ENCODE measurements at places on chromosomes 2 and 18. TPM values are rescaled to one million over a fixed set of nuclear protein-coding genes. Genes with fewer than 3 reads are reported as not detected.

DNA sequence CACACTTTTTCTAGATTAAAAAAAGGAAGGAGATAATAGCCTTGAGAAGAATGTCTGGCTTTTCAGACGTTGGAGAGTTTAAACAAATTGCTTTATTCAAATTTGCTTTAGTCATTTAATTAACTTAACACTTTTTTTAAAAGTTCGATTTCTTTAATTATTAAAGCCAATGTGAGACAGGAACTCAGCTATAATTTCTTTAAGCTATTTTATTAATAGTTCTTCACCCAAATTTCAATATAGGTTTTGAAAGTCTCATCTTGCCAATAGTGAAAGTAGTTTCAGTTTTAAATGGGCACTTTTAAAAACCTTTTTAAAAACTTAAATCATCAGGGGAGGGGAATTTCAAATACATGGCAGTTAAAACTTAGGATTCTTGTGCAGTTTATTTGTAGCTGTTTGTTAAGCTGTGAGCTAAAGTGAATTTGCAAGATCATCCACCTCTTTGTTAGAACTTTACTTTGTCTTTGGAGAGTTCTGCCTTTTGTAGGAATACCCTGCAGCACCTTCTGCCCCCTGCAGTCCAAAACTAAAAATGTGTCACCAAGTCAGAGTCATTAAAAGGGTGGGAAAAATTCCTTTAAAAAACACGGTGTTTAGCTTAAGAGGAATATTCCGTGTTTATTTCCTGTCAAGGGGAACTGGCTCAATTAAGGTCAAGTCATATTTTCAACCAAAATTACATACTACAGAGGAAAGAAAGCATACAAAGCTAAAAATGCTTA, 4.6 kb downstream of the TGIF1 start:
- no peak for DNase-seq

GRCh38 chr2:109386004-109386695, 227.6 kb downstream of the SEPTIN10 start:
- no peak for DNase-seq

DNA sequence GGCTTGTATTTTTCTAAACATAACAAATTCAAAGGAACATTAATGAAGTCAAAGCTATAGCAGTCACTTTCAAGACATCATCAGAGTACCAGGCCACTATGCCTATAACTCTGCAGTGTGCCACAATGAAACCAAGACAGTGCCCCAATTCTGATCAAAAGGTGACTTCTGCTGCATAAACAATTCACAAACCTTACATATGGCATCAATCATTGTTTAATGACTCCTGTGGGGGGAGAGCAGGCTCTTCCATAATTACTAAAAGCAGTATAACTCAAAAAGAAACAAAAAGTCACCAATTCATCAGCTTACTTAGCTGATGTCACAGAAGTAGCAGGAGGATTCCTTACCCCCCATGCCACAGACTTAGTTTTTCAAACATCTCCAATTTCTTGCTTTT, 15.5 kb downstream of the LPIN2 start:
- no peak for DNase-seq

DNA sequence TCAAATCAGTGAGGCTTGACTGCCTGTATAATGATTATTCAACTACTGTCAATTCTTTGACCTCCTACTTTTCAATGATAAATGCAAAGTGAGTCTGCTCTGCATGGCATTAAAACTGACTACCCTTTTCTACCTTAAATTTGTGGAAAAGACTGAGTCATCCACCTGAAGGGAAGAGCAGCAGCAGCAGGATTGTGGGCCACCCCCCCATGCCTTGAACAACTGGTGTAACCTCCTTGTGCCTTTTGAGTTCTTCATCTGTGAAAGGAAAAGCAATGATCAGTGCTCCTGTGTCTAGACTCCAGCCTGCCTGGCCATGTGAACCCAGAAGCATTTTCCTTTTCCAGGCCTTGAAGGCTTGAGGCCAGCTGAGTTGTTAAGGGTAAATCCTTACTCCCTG, 102.9 kb downstream of the OSR1 start:
- DNase-seq = no peak

- no peak for DNase-seq
Measured at GRCh38 chr2:187438455-187438854, 9.6 kb downstream of the CALCRL start.

DNA sequence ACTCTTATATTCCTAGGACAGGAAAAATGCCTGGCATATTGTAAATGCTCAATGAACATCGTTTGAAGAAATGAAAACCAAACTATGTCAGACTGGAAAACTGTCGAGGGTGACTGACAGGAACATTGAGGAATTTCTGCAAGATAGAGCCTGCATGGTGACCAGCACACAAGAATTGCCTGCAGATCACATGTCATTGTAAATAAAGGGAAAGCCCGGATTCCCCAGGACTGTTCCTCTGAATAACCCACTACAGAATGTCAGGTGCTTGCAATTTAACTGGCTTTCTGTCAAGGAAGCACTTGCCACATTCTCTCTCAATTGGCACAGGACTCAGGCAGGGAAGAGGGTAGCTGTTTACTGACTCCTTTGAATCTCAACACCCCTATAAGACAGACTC, 129.0 kb upstream of the REG3G start:
- no peak for DNase-seq

GRCh38 chr2:37664231-37664643, 7.2 kb downstream of the CDC42EP3 start:
- DNase-seq = no peak

DNA sequence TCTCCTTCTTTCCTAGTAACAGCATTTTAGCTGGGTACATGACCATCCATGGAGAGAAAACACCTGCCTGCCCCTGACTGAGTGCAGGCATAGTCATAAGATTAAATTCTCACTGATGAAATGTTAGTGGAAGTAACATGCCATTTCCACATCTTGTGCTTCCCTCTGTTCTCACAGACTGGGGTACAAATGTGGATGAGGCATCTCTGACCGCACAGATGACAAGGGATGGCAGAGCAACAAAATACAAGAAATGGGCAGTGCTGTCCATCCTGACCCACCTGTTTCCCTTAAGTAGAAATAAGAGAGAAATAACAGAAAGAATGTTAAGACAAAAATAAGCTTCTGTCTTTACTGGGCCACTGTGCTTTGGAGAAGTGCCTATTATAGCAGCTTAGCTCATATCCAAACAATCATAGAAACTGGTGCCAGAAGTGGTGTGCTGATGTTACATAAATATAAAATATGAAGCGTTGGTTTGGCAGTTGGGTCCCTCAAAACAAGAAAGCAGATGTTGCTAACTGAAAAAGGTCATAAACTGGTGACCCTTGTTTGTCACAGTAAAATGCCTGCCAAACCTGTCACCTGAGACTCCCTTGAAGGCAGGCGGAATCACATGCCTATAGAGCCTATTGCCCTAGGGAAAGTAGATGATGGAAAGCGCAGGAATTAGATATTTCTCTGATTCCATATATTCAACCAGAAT, 72.4 kb upstream of the CCDC150 start:
- DNase-seq = no peak

- no peak for DNase-seq
Measured at GRCh38 chr2:149064856-149065630, 26.5 kb downstream of the LYPD6B start.

DNA sequence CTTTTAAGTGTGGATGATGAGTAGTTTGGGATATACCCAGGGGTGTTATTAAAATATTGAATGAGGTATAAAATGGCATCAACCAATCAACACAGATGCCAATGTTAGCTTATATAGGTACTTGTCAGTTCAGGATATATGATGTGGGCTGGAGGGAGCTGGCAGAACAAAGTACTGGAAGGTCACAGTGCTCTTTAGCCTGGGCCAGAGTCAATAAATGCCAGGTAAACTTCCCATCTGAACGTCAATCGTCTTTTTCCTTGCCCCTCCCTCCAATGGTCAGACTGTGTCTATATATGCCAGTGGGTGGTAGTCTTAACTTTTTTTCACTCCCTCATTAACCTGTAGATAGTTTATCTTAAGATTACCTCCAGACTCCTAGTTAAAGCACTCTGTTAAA, 140.8 kb upstream of the RBMS1 start:
- DNase-seq = no peak

DNA sequence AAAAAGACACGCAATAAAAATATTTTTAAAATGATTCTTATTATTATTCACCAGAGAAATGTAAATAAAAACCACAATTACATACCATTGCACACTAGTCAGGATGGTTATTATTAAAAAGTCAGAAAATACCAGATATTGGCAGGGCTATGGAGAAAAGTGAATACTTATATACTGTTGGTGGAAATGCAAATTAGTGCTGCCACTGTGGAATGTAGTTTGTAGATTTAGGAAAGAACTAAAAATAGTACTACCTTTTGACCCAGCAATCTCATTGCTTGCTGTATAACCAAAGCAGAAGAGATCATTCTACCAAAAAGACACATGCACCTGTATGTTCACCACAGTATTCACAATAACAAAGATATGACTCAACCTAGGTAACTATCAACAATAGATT, 1237.3 kb upstream of the FAM98A start:
- no peak for DNase-seq

- no peak for DNase-seq
Measured at GRCh38 chr18:5729983-5730699, 165.2 kb downstream of the TMEM200C start.

DNA sequence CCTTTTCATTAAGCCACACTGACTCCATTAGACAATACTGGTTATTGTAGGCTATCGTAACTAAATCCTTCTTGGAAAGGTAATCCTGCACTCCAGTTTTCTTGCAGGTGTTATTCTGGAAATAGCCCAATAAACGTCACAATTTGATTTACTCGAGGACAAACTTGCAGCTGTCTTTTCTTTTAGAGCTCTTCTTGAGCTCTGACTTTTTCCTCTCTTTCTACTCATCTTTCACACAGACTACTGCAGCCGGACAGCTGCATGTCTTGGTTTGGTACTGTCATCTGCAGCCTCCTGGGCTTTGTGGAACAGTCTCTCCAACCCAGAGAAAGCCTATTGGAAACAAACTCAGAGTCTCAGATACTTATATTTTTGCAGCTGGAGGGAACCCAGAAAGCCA, 23.0 kb upstream of the MSGN1 start:
- no peak for DNase-seq

Gene TLX2
- polyA plus RNA-seq = not detected

Gene CDCA7
- 40.1 TPM for polyA plus RNA-seq

Gene SLC35F5
- polyA plus RNA-seq = 115 TPM

Gene BCL11A
- 13.6 TPM for polyA plus RNA-seq

Data from right renal pelvis (tissue), 4 donors.